ENCODE measurements at places on chromosomes 3 and 15.
A peak's percentile ranks its signal among the peaks of the same experiment; 100 is the strongest.

GRCh38 chr3:174488527-174488926 is 370.6 kb upstream of the NAALADL2 start:
- no peak for ATAC-seq

DNA sequence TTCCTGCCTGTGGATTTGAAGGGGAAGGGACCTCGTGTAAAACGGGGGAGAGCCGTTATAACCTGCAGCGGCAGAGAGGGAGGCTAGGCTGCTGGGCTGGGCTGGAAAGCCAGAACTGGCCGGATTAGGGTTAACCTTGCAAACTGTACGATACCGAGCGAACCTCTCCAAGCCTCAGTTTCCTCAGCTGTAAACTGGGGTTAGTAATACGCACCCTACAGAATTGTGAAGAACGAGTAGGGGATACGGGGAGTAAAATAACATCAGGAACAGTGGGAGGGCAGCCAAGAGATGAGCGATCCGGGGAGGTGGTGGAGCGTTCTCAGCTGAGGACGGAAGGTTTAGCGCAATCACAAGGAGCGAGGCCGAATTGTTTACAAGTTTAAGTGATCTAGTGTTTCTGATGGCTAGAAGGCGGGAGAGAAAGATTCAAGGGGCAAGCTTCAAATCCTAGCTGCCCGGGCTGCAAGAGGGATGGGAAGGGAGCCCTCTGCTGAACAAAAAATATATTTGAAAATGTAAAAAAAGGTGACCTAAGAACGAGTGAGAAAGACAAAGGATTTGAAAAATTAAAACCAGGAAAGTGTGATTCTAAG is 768 bp upstream of the SEMA5B start:
- ATAC-seq: peak; percentile 8

GRCh38 chr3:194816748-194817591 is 131.3 kb downstream of the FAM43A start:
- ATAC-seq: no peak

DNA sequence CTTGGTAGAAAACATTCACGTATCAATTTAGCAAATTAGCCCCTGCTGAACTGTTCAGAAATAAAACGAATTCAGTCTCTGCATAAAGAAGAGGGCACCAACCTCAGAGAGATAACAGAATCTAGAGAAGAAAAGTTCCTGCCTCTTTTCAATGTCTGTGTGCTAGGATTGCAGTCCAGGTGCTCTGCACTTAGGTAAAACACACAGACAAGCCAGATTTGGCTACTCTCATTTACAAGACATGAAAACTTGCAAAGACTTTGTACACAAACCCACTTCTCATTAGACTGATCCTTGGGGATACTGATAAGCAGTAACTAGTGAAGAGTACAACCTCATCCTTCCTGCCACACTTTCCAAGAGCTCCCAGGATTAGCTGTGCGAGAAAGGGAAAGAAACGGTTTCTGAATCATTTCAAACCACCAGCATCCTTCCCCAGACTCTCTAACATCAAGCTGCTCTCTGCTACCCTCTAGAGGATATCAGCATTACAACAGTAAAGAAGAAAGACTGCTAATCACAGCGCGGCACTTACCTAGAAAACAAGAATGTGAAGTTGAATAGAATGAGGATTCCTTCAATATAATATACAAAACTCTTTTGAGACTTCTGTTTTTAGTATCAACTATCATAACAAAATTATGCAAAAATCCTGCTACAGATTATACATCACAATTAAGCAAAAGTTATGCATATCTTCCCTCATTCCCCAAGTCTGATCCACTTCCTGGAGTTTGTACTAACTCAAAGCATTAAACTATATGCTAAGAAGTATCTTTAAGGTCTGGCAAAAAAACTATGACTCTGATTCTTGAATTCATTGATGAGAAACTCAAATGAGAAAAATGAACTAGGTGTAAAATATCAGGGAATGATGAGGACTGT is 306.4 kb downstream of the MAGI1 start:
- peak; percentile 83 for ATAC-seq

- no peak for ATAC-seq
Observed at GRCh38 chr15:93026380-93026817, 62.6 kb downstream of the RGMA start.

GRCh38 chr15:73799466-73799865 is 46.3 kb upstream of the INSYN1 start:
- no peak for ATAC-seq

GRCh38 chr15:37813306-37813705 is 121.1 kb upstream of the TMCO5A start:
- no peak for ATAC-seq

DNA sequence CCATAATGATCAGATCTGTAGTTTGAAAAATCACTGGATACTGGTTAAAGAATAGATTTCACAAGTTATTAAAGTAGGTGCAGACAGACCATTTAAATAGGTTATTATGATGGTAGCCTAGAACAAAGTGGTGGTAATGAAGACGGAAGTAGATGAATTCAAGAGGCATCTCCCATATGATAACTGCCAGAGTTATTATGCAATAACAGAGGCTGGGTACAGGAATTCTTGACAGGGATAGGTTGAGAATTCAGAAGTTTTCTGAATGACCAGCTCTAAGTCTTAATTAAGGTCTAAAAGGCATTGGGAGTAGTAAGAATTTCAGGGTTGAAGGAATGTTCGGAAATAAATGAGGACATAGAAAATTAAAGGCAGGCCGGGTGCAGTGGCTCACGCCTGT is 108.9 kb downstream of the PEAK1 start:
- no peak for ATAC-seq

DNA sequence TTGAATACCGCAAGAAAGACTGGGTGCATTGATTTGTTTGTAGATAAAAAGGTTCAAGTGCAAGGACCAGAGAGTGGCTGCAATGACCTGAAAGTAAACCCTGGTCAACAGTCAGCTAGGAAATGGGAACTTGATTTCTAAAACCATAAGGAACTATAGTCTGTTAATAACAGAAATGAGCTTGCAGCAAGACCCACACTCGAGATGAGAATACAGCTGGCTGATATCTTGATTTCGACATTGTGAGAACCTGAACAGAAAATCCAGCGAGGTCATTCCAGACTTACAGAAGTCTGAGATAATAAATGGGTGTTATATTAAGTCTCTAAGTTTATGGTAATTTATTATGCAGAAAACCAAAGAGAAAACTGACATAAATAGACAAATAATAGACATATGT is 177.3 kb downstream of the NFKBIZ start:
- ATAC-seq: no peak

- no peak for ATAC-seq
Observed at GRCh38 chr3:107432013-107432515, 54.8 kb downstream of the CCDC54 start.

DNA sequence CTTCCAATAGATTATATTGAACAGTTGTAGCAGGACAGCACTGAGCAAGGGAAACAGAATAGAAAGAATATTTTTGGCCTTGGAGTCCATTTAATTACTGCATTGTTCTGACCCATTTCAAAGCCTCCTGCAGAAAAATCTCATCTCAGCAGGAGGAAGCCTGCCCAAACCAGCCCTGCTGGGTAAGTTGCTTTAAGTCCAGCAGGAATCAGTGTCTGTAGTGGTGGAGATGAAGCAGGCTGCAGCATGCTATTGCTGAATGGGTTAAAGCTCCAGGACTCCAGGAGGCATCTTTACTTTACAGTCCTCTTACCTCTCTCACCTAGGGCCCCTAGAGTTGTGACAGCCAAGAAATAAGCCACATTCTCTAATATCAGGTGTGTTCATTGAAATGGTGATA is 380.3 kb upstream of the THBS1 start:
- ATAC-seq: no peak

DNA sequence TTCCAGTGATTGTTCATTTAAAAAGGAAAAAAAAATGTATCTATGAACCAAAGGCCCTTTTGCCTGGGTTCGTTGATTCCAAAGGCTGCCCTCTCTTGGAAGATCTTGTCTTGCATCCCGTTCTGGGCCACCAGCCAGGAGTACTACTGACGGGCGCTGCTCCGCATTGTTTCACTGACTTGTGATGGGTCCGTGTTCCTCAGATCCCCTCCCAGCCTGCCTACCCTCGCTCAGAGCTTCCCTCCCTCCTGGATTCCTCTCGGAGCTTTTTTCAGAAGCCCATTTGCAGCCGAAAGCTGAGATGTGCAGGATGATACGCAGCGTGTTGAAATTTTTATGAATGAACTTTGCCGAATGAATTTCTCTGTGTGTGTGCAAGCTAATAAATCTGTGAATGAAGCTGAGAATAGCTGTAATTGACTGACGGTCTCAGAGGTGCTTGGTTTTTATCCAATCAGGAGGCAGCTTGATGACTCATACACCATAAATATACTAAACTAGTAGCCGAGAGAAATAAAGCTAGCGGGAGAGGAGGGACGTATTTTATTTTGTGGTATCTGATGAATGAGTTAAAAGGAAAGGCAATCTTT is at the start of gene SHC4:
Gene SHC4, minus strand, starts transcription at position 396 of the 590 bp plus-strand sequence. CDS start 904 bp downstream, outside the sequence.
- peak; percentile 90 for ATAC-seq

DNA sequence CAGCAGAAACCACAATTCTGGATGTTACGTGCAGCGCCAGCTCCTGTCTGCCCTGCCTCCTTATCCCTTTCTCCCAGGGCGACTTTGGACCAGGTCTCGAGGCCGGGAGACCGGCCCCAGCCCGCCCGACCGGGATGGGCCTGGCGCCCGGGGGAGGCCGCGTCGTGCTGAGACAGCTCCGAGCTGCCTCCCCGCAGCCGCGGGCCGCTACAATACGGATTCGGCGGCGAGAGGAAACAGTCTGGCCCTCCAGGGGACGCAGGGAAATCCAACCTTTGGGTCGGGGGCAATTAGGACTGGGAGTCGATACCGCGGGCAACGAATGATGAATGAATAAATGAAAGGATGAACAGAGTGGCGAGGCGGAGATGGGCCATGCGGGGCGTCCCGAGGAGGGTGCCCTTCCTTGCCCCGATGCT is 537 bp downstream of the GRAMD2A start:
- peak; percentile 28 for ATAC-seq
